ENCODE measurements at places on chromosomes 4 and X.

GRCh38 chr4:89737888-89738287, 99.1 kb downstream of the SNCA start:
- DNase-seq: peak; percentile 31

DNA sequence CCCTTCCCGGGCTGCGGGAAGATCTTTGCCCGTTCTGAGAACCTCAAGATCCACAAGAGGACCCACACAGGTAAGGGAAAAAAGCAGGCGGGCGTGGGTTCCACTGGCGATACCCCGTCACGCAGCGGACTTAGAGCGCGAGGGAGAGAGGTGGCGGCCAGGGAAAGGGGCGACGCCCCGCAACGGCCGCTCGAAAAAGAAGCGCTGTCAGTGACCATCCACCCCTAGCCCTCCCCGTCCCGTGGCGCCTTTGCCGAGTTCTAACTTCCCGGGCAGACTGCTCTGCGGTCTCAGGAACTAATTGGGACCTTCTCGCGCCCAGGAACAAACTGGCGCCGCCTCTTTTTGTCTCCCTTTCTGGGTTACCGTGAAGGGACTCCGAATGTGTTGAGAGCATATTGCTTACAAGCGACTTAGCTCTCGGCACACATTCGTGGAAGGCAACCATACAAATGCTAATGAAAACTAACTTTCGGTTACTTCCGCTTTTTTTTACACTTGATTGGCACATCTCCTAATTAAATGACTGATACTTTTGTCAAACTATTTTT, 1.8 kb downstream of the ZIC3 start:
- DNase-seq: no peak

DNA sequence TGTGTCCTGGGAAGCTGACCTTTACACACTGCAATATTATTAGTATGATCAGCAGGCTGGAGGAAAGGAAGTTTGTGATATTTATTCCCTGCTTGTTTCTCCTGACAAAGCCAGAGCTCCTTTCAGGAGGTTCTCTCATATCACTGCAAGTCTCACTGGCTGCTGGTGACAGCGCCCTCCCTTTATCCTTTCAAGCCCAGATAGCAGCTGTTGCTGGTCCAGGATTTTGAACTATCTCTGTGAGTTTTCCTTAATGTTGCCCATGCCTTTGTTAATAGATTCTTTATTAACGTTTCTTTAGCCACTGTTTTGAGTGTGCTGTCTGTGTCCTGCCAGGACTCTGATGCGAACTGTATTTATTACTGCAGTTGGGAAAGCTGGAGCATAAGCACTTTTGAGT, 518.7 kb downstream of the C4orf33 start:
- no peak for DNase-seq

GRCh38 chr4:101217353-101218031, 129.8 kb downstream of the PPP3CA start:
- no peak for DNase-seq

GRCh38 chrX:16386126-16386525, 218.8 kb downstream of the MAGEB17 start:
- DNase-seq: no peak

GRCh38 chr4:135598151-135598550, 1396.6 kb upstream of the PABPC4L start:
- no peak for DNase-seq

DNA sequence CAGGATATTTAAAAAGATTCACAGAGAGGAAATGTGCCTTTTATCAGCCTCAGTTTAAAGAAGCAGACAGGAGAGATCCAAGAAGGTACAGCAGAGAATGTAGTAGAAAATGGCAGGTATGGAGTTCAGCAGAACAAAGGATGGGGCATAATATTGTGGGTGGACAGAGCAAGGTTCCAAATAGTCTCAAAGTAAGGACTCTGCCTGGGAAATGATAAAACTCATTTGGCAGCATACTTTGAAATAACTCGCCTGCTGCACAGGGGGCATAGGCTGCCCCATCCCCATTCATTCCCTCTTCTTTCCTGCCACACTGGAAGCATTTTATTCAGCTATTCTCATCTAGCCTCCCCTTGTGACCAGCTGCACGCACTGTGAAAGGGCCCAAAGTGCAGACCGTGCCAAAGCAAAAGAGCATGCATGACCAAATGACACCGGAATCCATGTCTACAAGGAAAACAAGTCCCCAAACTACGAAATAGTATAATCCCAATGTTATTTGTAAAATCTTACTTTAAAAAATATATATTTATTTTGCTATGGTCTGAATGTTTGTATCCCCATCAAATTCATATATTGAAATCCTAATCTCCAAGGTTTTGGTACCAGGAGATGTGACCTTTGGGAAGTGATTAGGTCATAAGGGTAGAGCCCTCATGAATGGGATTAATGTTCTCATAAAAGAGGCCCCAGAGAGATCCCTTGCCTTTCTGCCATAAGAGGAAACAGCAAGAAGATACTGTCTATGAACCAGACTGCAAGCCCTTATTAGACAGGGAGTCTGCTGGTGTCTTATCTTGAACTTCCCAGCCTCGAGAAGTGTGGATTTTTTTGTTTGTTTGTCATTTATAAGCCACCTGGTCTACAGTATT, 77.4 kb upstream of the PRSS48 start:
- no peak for DNase-seq

GRCh38 chr4:27049239-27049829, 188.7 kb downstream of the STIM2 start:
- DNase-seq: no peak
